Stimulated activated CD4-positive, alpha-beta T cell treated with anti-CD3 and anti-CD28 coated beads, Interleukin-1b, Interleukin-23, amount 100 ng/mL, for 24 hours (primary cell): ENCODE measurements at places on chromosomes 3 and 15.

GRCh38 chr15:52540374-52541012 lies 11.8 kb upstream of the MYO5A start:
- DNase-seq = no peak

DNA sequence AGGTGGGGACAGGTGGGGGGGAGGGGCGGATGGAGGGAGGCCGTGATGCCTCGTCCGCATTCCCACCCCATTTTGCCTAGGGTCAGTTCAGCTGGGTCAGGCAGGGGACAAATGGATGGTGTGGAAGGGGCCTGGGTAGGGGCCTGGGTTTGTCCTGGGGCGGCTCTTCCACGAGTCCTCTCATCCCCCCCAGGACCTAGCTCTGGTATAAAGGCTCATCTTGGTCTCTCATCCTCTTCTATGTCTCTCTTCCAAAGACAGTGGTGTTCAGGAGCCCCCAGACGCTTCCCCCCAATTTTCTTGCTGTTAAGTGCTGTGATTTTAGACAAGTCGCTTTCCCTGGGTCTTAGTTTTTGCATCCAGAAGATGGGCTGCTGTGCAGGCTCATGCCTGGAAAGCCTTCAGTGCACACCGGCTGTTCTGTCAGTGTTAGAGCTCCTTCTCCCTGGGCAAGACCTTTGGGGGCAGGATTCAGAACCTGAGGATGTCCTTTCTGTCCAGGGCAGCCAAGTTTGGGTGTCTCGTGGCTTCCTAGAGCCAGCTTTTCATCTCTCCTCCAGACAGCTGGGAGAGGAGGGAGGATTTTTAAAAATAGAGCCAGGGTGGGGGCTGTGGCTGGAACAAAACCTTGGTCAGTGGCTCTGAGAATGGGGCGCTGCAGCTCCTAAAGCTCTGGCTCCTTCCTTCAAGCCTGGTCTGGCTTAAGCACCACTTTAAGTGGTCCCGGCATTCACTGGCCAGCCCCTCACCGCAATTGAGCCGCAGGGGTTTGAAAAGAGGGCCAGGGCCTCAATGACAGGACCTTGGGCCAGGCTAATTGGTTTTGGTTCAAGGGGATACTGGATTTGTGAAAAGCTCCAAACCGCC lies 37.7 kb upstream of the POLG start:
- no peak for DNase-seq

DNA sequence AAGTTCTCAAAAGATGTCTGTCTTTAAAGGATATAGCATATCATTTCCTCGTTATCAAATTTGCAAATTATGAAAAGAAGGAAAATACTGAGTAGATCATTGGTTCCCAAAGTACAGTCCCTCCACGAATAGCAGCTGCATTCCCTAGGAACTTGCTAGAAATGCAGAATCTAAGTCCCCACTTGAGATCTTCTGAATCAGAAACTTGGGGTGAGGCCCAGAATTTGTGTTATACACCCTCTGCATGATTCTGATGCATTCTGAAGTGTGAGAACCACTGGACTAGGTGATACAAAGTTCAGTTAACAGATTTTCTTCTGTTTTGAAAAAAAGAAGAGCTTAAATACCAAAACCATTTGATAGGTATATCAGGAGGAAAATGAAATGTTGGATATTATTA lies 77.1 kb downstream of the SLC25A26 start:
- no peak for DNase-seq

- no peak for DNase-seq
These were observed 16.2 kb upstream of the ANKDD1A start for GRCh38 chr15:64895285-64896065.

DNA sequence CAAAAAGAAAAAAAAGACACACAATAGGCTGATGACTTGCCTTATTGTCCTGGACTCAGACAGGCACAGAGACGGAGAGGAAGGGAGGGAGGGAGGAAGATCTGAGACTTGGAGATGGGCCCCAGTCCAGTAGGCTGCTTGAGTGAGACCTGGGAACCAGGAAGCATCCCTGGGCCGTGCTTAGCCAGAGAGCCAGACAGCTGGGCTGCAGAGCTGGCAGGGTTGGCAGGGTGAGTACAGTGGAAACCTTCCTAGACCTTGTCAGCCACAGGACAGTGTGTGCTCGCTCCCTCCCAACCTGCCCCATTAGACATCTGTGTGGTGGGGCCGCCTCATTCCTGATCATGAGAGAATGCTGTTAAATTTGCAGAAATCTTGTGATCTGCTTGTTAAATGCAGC lies 107.9 kb upstream of the ALDH1A3 start:
- DNase-seq = no peak

GRCh38 chr3:86895202-86895601 lies 95.7 kb downstream of the VGLL3 start:
- no peak for DNase-seq

DNA sequence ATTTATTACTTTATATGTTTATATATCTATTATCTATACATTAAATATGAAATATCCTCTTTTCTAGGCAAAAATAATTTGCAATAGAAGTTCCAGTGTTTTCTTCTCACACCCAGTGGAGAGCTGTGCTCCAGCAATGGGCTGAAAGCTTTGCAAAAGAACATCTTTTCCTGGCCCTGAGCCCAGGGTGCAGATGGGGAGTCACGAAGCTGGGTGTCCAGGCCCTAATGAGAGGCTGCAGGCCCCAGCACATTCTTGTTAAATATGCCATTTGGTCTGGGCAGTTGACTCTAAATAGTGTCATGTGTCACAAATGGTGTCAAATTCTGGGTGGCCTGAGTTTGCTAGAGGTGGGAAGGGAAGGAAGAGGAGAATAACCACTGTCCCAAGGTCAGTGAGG lies 5.7 kb downstream of the NTRK3 start:
- DNase-seq = no peak

GRCh38 chr3:187520027-187520945 lies 149.9 kb downstream of the SST start:
- no peak for DNase-seq

GRCh38 chr3:148223266-148223665 lies 474.4 kb upstream of the AGTR1 start:
- DNase-seq = no peak

- no peak for DNase-seq
These were observed 19.1 kb downstream of the DNAJB8 start for GRCh38 chr3:128447561-128448013.

GRCh38 chr3:138776961-138777360 lies 57.8 kb downstream of the PIK3CB start:
- no peak for DNase-seq

GRCh38 chr3:29164825-29165224 lies 116.0 kb upstream of the RBMS3 start:
- no peak for DNase-seq

DNA sequence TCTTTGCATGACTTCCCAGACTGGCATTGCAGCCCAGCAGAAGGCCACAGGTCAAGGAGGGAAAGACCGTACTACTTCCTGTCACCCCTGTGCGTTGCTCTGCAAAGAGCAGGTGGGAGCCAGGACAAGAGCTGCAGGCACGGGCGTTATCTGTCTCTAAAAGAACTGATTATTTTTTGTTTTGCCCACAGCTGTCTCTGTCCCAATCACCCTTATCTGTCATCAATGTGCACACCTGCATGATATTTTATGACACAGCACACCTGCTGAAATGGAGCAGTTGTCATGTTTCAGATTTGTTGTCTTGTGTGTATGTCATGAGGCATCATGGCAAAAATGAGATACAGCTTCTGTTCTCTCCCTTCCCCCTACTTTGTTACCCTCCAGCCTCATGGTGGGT lies 58.8 kb downstream of the SLCO3A1 start:
- no peak for DNase-seq

GRCh38 chr3:72960812-72961518 lies 35.6 kb upstream of the PPP4R2 start:
- DNase-seq = no peak

GRCh38 chr15:63905131-63905530 lies 71.4 kb upstream of the HERC1 start:
- no peak for DNase-seq
